ENCODE measurements at places on chromosomes 2 and 18. TPM values are rescaled to one million over a fixed set of nuclear protein-coding genes. Genes with fewer than 3 reads are reported as not detected.

MRPL19 gene
- total RNA-seq, result 66.9 TPM

TTR gene
- not detected for total RNA-seq

MTA3 gene
- 23.6 TPM for total RNA-seq

EGR4 gene
- not detected for total RNA-seq

Data from airway epithelial cell (primary cell).